T47D (cell line): ENCODE measurements at places on chromosomes 7 and 10.

DNA sequence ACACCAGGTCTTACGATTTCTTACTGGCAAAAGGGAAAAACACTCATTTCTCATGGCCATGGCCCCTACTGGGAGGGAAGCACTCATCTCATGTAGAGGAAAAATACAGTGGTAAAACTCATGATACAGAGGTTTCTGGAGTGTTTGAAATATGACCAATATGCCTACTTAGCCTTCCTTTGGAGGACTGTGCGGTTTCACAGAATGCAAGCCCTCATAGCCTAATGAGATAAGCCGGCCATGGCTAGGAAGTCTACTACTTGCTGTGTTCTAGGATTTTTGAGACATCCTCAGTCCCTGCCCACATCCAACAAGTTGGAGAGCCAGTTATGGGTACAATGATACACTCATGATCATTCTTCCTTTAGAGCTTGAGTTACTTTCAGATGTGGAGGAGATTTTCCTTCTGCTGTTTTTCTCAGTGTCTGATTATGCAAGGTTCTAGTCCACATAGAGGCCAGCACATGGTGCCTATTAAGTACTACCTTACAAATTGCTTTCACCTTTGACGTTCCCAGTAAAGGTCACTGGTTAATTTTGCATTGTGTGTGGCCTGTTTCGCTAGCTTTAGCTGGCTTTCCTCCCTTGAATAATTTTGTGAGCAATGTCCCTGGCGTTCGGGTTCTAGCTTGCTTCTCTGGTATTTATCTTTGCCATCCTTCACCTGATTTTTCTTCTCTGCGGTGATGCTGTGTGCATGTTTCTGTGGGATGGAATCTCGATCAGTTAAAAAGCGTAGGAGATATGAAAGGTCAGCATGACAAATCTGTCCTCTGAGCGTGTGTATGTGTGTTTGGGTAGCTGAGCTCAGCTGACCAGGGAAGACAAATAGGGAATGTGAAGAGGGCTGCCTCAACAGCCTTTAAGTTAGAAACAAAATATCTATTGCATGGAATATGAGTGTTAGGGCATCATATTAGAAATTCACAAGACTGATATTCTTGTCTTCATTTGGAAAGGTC, 295.4 kb downstream of the LRMDA start:
- DNase-seq: no peak

- no peak for DNase-seq
Observed at GRCh38 chr7:109945820-109946518, 1145.0 kb upstream of the LRRN3 start.

GRCh38 chr10:118522791-118523498, 72.5 kb downstream of the PRLHR start:
- DNase-seq: peak; percentile 89

- DNase-seq: peak; percentile 72
Observed at GRCh38 chr7:83677180-83677866, 28.4 kb upstream of the SEMA3E start.

DNA sequence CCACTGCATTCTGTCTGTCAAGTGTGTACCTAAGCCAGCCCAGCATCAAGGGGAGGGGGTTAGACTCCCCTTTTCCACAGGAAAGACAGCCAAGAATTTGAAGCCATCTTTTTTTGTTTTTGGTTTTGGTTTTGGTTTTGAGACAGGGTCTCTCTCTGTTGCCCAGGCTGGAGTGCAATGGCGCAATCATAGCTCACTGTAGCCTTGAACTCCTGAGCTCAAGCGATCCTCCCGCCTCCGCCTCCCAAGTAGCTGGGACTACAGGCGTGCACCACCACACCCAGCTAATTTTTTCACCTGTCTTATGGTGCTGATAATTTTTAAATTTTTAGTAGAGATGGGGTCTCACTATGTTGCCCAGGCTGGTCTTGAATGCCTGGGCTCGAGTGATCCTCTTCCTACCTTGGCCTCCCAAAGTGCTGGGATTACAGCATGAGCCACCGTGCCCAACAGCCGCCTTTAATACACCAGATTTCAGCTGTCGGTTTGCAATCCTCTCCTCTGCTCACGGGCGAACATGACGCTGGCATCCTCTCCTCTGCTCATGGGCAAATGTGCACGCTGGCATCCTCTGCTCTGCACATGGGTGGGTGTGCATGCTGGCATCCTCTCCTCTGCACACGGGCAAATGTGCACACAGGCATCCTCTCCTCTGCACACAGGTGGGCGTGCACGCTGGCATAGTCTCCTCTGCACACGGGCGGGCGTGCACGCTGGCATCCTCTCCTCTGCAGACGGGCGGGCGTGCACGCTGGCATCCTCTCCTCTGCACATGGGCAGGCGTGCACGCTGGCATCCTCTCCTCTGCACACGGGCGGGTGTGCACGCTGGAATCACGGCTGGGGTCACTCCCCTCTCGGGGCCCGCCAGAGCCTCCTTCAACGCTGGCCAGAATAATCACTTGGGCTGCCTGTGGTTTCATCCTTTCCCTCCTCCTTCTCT, 56.0 kb upstream of the PDGFA start:
- DNase-seq: no peak

DNA sequence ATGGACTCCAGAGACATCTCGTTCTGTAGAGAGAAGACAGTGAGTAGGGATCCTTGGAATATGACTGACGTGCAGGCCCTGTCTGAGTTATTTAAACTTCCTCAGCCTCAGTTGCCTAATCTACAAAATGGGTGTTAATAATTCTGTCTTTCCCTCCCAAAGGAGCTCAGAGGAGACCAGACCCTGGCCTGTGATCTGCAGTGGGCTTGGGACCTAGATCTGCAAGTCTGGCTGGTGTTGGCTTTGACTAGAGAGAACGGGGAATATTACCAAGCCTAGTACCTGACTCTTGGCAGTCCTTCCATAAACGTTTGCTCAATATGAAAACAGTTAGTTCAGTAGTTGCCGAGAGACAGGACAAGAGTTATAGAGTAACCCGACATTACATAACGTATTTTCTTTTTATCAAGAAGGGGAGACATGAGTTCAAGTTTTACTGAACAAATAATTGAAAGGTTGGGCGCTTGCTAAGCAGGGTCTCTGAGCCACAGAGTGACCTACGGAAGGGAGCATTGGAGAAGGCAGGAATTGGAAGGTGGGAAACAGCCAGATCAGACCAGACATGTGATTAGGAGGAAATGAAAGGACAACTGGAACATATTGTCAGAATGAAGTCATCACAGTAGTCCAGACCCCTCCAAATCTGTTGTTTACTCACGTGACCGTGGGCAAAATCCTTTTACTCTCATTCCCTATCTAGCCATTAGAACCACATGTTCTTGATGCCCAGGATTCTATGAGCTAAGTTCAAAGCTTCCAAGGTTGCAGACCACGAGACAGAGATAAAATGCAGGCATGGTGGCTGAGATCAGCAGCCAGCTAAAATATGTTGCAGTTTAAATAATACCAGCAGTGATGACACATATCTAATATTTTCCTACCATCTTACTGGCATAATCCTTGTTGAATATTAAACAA, 10.9 kb upstream of the CYP3A4 start:
- no peak for DNase-seq

DNA sequence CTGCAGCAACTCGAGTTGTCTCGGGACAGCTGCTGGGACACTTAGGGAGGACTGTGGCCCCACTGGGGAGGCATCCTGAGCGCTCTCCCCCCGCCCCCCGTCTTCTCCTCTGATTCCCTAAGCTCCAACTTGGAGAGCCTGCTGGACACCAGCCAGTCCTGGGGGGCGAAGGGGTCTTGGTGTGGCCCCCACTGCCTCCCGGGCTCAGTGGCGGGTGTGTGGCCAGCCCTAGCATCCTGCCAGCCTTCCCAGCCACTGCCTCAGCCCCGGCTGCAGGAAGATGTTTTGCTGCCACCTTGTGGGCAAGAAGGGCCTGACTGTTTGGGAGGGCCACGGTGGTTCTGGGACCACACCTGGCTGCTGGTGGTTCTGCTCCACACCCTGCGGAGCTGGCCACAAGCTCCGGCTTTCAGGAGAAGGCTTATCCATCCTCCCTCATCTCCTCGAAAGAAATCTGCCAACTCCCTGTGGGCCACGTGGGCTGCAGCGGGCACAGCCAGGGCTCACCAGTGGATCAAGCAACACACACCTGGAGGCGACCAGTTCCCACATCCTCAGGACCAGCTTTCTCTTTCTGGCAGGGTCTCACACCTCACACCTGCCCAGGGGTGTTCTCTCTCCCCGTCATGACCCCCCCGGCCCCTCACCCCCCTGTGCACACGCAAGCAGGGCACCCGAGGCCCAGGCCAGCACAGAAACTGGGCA, 24.8 kb downstream of the AGAP3 start:
- DNase-seq: peak; percentile 71

- no peak for DNase-seq
Observed at GRCh38 chr7:68964060-68964459, 634.2 kb upstream of the AUTS2 start.

DNA sequence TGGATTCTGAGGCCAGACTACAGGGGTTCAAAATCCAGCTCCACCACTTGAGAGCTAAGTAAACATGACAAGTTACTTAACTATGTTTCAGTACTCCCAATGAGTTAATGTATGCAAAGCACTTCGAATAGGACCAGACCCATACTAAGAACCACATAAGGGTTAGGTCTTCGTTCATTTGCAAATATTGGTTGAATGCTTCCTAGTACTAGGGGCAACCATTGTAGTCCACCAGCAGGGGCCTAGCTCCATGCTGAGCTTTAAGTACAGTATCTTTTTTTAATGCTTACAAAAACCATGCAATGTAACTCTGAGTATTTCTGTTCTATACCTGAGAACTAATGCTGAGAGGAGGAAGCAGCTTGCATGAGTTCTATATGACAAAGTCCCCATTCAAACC, 80.4 kb upstream of the PDE1C start:
- DNase-seq: no peak

DNA sequence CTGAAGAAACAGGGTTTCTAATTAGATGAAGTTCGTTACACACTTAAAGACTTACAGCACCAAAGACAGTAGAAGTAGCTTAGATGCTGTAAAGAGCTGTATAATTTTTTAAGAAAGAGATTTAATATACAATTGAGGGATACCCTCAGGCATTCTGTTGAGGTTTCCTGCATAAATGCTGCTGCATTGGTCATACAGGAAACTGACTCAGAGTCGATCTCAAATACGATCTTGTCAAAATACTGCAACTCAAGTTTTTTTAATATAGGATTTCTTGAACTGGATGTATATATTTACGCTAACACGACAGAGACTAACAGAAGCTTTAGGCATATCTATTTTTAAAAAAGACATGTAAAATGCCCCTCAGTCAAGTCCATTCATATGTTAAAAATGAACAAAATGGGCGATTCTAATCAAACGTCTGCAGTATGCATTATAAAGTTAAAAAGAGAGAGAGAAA, 2.4 kb upstream of the ARID5B start:
- DNase-seq: no peak

DNA sequence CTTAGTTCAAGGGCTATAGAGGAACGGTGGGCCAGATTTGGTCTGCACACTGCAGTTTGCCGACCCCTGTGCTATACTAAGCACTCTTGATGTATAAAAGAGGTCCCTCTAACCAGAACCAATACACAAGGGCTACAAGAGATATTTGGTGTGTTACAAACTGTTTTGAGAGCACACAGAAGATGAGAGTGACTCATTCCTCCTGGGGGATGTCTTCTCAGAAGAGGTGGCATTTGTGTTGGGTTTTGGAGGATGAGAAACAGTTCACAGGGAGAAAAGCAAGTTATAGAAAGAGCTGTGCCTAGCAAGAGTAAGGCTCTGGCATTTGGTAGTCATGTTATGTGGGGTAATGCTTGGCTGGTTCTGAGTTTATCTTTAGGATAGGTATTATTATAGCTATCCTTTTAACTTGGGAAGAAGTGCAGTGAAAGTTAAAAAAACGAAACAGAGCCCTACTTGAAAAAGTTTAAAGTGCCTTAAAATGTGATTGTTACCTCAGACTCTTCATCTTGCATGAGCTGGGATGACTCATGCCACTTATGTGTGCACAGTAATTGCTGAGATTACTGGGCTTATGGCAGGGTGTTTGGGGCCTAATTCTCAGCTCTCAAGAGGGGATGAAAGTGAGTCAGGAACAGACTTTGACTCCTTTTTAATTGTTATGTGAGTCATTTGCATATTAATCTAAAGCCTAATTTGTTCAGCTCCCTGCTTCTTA, 160.4 kb downstream of the KIF20B start:
- no peak for DNase-seq

- no peak for DNase-seq
Observed at GRCh38 chr7:149197675-149198074, 2.3 kb downstream of the ZNF282 start.

GRCh38 chr10:48613016-48613415, 8.1 kb upstream of the ARHGAP22 start:
- no peak for DNase-seq

- no peak for DNase-seq
Observed at GRCh38 chr10:124248056-124249045, 155.0 kb upstream of the CHST15 start.

GRCh38 chr7:148547951-148548350, 42.6 kb upstream of the C7orf33 start:
- no peak for DNase-seq

- no peak for DNase-seq
Observed at GRCh38 chr7:83305027-83305426, 142.3 kb upstream of the PCLO start.

- DNase-seq: no peak
Observed at GRCh38 chr7:21580073-21580521, 37.3 kb downstream of the DNAH11 start.
